ENCODE measurements at places on chromosomes 4 and X.

GRCh38 chr4:90093526-90093925 lies 33.7 kb upstream of the CCSER1 start:
- DNase-seq, result no peak

GRCh38 chrX:129783291-129783713 lies 3.6 kb downstream of the SASH3 start:
- DNase-seq, result no peak

- no peak for DNase-seq
Observed at GRCh38 chr4:1182313-1182712, 9.9 kb upstream of the SPON2 start.

DNA sequence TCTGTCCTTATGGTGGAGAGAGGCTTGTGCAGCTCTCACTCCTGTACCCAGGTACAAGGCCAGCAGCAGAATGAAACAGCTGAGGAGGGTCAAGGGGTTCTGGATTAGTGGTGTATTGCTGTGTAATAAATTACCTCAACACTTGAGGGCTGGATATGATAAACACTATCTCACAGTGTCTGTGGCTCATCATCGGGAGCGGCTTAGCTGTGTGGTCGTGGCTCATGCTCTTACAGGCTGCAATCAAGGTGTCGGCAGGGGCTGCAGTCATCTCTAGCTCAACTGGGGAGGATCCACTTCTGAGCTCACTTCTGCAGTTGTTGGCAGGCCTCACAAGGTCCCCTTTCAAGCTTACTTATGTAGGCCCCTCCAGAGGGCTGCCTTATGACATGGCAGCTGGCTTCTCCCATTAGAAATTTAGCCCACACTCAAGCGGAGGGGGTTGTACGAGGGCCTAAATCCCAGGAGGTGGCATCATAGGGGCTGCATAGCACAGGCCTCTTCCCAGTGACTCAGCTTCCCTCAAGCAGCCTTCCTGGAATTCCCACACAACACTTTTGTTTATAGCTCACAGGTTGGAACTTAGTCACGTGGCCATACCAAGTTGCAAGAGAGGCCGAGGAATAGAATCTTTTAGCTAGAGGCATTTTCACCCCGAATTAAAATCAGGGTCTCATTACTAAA lies 148.2 kb upstream of the RPS6KA3 start:
- DNase-seq, result no peak

GRCh38 chr4:89800012-89800516 lies 36.9 kb downstream of the SNCA start:
- DNase-seq, result no peak

DNA sequence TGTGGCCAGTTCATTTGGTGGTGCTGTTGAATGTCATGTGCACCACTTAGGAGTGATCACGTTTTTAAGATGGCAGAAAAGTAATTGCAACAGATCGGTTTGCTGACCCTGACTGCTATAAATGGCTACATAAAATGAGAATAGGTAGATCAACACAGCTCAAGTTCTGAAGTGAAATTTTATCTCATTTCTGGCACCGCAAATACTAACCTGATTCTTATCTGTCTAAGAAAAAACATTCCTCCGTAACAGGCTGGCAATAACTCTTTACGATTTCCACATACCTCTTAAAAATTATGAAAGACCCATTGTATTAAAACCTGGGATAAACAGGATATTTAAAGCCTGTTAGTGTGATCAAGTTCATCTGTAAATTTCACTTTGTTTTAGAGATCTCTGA lies 387.5 kb downstream of the PDGFC start:
- no peak for DNase-seq

- DNase-seq, result no peak
Observed at GRCh38 chr4:15215109-15215508, 212.7 kb upstream of the C1QTNF7 start.

DNA sequence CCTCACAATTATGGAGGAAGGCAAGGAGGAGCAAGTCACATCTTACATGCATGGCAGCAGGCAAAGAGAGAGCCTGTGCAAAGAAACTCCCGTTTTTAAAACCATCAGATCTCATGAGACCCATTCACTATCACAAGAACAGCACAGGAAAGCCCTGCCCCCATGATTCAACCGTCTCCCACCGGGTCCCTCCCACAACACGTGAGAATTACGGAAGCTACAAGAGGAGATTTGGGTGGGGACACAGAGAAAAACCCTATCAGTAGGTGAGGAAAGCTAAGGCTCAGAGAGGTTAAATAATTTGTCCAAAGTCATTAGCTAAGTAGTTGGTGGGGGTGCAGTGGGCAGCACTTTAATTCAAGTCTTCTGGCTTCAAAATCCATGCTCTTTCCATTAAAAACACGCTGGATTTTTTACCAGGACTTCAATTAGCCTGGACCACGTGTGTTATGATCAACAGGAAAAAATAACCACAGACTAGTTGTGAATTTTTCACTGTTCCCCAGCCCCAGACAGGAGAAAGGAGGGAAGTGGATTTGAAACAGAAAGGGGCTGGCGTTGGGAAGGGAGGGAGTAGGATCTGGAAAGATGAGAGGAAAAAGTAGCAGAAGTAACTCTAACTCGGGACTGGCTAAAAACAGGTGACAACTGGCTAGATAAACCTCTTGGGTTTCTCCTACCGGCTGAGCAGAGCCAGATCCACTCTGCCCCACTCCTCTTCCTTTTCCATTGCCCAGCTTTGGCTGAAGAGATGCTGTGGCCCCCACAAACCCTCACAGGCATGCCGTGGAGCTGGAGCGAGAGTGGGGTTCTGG lies 986 bp downstream of the MTMR8 start:
- DNase-seq, result no peak

- no peak for DNase-seq
Observed at GRCh38 chr4:103361926-103362325, 163.8 kb upstream of the CENPE start.

GRCh38 chr4:153684182-153684970 lies at the start of gene TLR2:
Gene TLR2 (plus strand): TSS chr4:153684280. CDS start chr4:153702908, 18,628 bp downstream.
- peak; percentile 93 for DNase-seq

DNA sequence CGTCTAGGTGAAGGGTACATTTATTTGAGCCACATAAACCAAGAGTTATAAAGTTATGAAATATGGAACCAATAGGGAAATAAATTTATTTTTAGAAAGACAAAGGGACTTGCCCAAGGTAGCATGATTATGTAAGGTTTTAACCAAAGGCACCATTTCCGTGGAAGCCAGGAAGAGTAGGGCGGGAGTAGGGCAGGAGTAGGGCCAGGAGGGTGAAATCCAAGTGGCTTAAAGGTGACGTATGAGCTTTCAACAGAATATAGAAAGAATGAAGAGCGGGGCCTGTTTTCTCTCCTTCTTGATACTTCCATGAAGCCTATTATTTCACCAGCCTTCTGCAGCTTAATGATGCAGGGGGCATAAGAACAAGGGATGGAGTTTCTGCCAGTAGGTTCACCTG lies 91.7 kb upstream of the PNPLA4 start:
- no peak for DNase-seq
